ENCODE measurements at places on chromosomes 4 and X. TPM values are rescaled to one million over a fixed set of nuclear protein-coding genes. Genes with fewer than 3 reads are reported as not detected.

The CSAG3 gene
- 1.3 TPM for total RNA-seq

The POLN gene
- total RNA-seq, result 4.6 TPM

The HHIP gene
- 0.48 TPM for total RNA-seq

The ERCC6L gene
- 5.4 TPM for total RNA-seq

The RHOH gene
- total RNA-seq, result 182 TPM

The BCORL1 gene
- total RNA-seq, result 8.6 TPM

Data from activated T-cell treated with anti-CD3 and anti-CD28 coated beads, Interleukin-2, amount 50 U/mL, for 72 hours (primary cell).